ENCODE measurements at places on chromosomes 7 and 10.

DNA sequence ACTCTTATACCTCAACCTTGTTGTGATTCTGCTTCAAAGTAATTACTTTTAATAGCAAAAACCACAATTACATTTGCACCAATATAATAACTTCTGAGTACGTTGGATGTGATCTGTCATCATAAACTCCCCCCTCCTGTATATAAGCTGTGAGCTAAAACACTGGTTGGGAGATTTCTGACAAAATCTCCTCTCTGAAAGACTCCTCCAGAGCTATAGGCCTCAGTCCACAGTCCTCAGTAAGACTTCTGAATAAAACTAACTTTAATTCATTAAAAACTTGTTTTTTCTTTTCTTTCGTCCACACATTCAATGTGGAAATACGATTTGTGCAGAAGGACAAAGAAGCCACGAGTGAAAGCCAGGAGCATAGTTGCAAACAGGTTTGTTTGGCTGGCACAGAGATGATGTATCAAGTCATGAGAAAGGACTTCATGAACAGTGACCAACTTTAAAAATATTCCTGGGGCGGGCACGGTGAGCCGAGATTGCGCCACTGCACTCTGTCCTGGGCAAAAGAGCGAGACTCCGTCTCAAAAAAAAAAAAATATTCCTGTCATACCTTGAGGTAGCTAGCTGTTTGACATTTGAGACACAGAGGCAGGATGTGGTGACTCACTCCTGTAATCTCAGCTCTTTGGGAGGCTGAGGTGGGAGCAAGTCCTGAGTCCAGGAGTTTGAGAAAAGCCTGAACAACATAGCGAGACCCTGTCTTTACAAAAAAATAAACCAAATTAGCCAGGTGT is 91.1 kb upstream of the ARHGAP21 start:
- DNase-seq: no peak

DNA sequence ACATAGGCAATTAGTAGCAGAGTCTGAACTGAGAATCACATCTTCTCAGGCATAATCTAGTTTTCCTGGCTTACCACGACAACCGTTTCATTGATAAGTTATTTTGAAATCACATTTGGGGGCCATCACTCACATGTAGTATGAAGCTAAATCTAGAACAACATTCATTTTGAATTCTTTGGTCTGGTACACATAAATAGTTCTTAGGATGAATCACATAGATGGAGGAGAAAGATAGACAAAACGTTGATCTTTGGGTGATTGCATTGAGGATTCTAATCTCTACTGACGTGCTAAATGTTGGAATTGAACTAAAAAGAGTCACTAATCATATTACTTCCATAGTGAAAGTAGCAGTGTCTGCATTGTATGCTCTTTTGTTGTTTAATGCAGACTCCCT is 1022.6 kb downstream of the LRMDA start:
- no peak for DNase-seq

- no peak for DNase-seq
Measured at GRCh38 chr10:71156436-71156835, 55.9 kb upstream of the UNC5B start.

- DNase-seq: no peak
Measured at GRCh38 chr10:5975641-5976473, 1.5 kb downstream of the IL15RA start.

DNA sequence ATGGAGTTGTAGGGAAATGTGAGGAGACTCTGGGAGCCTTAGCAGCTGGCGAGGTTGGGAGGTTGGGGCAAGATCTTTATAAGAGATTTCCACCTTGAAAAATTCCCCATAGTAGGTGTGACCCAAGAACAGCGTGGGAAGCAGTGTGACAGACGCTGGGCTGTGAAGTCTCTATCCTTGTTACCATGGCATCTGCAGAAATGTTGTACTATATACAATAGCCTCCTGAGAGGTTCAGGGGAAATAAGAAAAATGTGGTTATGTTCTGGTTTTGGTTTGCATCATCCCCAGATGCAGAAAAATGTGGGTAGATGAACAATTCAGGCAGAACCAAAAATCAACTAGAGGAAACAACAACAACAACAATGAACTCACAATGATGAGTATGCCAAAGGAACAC is 498.6 kb downstream of the SH2D4B start:
- DNase-seq: no peak

GRCh38 chr10:30509508-30509907 is 75.5 kb downstream of the MAP3K8 start:
- DNase-seq: no peak

DNA sequence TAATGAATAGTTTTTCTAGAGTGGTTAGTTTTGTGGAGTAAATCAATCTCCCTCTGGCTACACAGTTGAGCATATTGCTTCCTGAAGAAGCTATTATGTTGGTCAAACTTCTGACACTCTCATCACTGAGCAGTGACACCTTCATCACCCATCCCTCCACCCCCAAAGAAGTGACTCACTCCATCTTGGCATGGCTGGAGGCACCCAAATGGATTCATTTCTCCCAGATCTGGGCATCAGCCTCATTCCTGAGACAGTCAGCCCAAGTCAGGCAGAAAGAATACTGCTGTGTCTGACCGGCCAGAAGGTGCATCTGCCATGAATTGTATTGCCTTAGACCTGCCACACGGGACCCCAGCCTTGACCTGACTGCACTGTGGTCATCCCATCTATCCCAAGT is 117.0 kb upstream of the HABP2 start:
- no peak for DNase-seq

DNA sequence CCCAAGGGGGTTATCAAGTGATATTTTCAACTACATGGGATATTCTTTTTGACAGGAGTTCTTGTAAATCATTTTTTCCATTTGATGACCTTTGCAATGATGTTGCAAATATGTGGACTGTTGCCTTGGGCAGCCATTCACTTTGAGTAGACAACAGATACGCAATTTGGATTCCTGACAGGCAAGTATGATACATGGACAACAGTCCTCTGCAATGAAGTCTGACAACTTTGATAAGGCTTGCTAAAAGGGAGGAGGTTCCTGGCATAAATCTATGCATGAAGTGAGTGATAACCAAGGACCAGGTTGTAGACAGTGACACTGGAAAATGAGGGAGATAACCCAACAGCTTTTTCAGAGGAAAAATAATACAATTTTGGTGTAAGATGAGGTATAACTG is 17.7 kb downstream of the LRRD1 start:
- no peak for DNase-seq

- no peak for DNase-seq
Measured at GRCh38 chr7:24717694-24718320, 39.5 kb downstream of the GSDME start.

GRCh38 chr7:150524018-150524417 is 9.3 kb downstream of the GIMAP7 start:
- DNase-seq: no peak

DNA sequence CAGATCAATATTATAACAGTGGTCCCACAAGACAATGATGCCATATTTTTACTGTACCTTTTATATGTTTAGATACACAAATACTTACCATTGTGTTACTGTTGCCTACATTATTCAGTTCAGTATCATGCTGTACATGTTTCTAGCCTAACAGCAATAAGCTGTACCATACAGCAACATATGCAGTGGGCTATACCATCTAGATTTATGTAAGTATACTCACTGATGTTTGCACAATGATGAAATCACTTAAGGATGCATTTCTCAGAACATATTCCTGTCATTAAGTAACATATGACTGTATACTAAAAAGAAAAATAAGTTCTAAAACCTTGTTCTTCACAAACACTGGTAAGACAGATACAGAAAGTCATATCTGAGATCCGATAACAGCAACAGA is 468.6 kb upstream of the SEMA3A start:
- DNase-seq: no peak

DNA sequence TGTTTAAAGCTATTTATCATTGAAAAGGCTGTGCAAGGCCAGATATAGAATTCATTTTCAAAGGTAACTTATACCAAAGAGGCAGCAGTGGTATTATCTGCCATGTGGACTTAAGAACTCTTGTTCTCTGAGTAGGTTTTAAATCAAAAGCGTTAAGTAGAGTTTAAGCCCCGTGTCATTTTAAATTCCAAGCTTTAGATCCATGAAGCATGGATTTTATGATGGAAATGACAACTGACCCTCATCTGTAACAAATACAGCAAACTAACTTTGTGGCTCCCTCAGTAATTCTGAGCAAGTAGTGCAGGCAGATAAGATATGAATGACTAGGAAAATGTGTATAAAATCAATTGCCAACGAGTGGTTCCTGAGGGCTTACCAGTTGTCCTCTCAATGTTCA is 247.0 kb downstream of the WDR11 start:
- DNase-seq: no peak

GRCh38 chr10:63477927-63478326 is 12.2 kb upstream of the JMJD1C start:
- DNase-seq: no peak

GRCh38 chr7:88835147-88835728 is 39.7 kb upstream of the TEX47 start:
- no peak for DNase-seq

DNA sequence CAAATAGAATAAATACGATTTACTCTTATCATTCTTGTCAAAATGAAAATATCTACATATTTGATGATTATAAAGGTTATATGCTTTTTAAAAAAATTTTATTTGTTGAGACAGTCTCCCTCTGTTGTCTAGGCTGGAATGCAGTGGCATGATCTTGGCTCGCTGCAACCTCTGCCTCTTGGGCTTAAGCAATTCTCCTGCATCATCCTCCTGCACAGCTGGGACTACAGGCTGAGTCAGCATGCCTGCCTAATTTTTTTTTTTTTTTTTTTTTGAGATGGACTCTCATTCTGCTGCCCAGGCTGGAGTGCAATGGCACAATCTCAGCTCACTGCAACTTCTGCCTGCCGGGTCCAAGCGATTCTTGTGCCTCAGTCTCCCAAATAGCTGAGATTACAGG is 48.9 kb downstream of the PUS7 start:
- DNase-seq: no peak

DNA sequence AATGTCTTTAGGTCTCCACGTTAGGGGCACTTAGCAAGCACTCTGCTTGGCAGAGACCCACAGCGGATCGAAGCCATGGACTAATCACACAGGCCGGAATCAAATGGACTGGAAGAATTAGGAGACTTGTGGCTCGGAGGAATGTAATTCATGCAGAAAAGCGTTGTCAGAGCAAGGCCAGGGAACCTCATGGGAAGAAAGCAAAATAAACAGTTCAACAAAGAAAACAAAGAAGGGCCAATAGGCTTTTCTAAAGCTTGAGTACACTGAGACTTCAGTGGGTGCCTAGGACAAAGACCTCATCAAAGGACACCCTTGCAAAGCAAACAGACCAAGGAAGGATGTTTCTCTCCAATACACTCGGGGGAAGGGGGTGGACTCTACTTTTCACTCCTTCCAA is 171.1 kb downstream of the GLI3 start:
- DNase-seq: no peak

- DNase-seq: no peak
Measured at GRCh38 chr7:111765751-111766643, 203.7 kb upstream of the IMMP2L start.

GRCh38 chr10:6563075-6563474 is 17.0 kb downstream of the PRKCQ start:
- DNase-seq: no peak

GRCh38 chr10:23194966-23195845 is 3.1 kb downstream of the PTF1A start:
- DNase-seq: no peak

DNA sequence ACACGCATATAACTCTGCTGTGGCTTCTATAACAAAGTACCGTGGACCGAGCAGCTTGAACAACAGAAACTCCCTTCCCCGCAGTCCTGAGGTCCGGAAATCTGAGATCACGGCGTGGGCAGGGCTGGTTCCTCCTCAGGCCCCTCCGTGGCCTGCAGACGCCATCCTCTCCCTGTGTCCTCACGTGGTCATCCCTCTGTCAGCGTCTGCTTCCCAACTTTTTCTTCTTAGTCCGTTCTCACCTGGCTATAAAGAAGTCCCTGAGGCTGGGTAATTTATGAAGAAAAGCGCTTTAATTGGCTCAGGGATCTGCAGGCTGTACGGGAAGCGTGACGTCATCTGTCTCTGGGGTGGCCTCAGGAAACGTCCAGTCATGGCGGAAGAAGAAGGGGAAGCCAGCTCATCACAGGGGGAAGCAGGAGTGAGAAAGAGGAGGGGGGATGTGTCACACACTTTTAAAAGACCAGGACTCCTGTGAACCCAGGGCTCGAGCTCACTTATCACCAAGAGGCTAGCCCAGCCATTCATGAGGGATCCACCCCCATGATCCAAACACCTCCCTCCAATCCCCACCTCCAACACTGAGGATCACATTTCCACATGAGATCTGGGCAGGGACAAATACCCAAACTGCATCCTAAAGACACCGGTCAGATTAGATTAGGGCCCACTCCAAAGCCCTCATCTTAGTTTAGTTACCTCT is 91.2 kb upstream of the INSIG1 start:
- no peak for DNase-seq

Measured in NCI-H1048 (cell line).